ENCODE measurements at places on chromosomes 5 and 9.

- no peak for DNase-seq
These were observed 320.6 kb upstream of the BRINP1 start for GRCh38 chr9:119689879-119690278.

GRCh38 chr5:146909255-146910068 lies 30.9 kb upstream of the PPP2R2B start:
- DNase-seq: no peak

DNA sequence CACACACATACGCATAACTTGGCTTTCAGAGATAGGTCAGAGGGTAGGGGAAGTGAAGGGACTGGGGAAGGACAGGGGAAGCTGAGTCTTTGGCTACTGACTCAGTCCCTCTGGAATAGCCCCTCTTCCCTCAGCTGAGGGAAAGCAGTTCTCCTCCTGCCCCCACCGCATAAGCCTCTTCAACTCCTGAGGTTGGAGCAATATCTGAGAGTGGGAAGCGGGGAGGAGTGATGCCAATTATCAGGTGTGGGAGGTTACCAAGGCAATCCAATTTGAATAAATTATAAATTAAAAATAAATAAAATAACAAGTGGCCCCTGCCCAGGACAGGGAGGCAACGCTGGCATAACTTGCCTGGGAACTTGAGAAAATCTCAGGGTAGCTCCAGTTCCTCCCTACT lies 1.7 kb upstream of the STOML2 start:
- DNase-seq: no peak

DNA sequence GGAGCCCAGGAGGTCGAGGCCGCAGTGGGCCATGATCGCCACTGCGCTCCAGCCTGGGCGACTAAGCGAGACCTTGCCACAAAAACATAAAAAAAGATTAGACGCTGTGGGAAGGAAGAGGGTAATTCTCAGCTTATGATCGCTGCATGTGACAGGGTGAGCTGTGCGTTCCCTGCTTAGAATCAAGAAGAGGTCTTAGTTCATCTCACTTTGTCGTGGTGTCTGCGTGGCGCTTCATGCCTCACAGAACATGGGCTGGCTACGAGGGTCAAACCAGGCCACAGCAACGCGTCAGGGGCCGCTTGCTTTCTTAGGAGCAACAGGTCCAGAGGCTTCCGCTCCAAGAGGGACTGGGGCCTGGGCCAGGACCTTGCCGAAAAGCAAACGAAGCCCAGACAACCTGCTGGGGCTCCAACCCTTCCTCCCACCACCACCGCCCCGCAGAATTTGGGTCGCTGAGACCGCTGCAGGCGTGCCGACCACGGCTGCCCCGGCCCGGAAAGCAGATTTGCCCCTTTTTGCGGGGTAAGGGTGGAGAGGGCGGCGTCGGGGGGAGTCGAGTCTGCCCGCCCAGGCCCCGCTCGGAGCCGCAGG lies 10.0 kb upstream of the GRIN1 start:
- peak; percentile 22 for DNase-seq

GRCh38 chr5:147479444-147479843 lies 30.4 kb downstream of the DPYSL3 start:
- no peak for DNase-seq

DNA sequence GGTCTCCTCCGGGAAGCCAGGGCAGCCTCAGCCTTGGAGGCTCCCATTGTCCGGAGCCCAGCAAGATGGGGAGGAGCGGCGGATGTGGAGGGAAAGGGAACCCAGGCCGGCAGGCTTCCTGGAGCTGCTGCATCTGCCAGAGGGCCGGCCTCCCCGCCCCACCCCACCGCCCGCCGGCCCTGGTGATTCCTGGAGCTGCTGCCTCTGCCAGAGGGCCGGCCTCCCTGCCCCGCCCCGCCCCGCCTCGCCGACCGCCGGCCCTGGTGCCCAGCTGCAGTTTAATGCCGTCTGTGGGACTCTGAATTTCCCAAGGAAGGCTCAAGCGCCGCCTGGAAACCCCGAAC lies 31.6 kb downstream of the EXD3 start:
- DNase-seq: no peak

GRCh38 chr5:73339051-73339575 lies 109.5 kb downstream of the FOXD1 start:
- peak; percentile 63 for DNase-seq

DNA sequence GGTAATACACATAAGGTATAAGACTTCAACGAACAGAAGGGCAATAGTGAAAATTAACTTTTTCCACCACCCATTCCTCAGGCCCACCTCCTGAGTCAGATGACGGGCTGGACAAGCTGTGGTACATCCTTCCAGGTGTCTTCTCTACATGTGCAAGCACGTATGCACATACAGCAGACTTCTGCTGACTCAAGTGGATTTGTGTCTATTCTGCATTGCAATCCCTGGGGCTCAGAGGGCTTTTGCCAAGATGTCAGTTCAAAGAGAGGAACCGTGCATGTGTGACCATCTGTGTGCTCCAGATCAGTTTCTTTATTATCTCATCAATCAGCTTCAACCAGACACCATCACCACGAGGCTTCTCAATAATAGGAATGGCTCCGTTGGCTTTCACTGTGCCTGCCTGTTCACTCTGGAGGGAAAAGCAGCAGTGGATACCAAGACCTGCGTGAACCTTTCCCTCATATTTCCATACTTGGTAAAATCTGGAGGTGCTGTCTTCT lies 288.4 kb downstream of the MTRR start:
- no peak for DNase-seq

DNA sequence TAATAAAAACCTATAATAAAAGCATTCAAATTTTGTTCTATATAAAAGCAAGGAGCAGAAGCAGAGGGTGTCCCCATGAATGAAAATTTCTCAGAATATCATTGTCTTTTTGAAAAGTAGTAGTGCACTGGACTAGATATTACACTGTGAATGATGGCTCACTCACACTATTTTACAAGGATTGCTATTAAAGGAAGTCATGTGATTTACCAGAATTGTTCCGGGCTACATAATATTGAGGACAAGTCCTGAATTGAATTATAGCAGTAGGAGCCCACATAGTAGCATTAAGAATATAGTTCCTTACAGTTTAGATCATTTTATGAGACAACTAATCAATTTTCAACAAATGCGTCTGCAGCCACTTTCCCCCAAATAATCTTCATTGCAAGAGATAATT lies 7.7 kb upstream of the TLE4 start:
- DNase-seq: no peak

- no peak for DNase-seq
These were observed 9.8 kb upstream of the FANCC start for GRCh38 chr9:95327239-95327865.

DNA sequence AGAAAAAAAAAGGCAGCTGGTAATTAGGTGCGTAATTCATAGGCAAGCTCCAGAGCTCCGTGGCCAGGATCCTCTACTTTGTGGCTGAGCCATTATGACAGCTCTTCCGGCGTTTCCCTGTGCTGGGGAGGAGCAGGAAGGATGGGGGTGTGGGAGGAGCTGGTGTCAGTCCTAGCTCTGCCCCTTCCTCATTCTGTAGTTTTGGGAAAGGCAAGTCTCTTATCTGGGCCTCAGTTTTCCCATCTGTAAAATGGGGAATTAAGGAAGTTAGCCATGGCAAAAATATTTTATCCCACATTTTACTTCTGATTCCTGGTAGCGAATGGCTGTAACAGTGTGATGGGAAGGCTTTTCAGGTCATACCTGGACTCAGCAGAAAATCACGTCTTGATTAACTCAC lies 81.1 kb downstream of the SEC61B start:
- no peak for DNase-seq

- DNase-seq: no peak
These were observed 5.8 kb downstream of the C5orf58 start for GRCh38 chr5:170238456-170239196.

- no peak for DNase-seq
These were observed 359.9 kb upstream of the COX7C start for GRCh38 chr5:86257871-86258270.

DNA sequence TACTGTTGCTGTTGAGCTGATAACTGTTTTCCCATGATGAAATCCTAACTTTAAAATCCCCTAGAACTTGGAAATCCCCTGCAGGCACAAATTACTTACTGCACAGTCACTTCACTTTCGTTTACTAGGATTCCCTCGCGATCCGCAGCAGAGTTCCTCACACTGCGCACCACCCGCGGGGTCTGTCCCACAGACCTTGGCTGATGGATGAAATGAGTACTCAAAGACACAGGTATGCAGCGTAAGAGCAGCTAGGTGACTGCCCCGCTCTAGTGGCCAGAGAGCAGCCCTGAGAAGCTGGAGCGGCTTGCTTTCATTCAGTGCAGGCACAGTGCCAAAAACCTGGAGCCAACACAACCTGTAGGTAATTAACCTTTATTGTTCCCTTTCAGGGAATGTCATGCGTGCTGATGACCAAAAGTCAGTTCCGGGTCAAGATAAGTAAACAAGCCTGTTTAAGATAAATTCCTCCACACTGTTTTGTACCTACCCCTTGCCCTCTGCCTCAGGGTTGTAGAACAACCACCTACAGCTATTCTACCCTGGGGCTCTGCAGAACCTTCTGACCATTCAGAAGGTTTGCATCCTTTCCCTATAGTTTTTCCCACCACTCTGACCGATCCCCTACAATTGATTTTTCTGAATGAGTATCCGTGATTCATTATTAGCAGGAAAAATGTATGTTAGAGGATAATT lies 191.2 kb downstream of the CDH9 start:
- no peak for DNase-seq

GRCh38 chr9:124066783-124067577 lies 55.4 kb downstream of the LHX2 start:
- no peak for DNase-seq

GRCh38 chr5:104540448-104540847 lies 977.9 kb upstream of the NUDT12 start:
- peak; percentile 58 for DNase-seq

DNA sequence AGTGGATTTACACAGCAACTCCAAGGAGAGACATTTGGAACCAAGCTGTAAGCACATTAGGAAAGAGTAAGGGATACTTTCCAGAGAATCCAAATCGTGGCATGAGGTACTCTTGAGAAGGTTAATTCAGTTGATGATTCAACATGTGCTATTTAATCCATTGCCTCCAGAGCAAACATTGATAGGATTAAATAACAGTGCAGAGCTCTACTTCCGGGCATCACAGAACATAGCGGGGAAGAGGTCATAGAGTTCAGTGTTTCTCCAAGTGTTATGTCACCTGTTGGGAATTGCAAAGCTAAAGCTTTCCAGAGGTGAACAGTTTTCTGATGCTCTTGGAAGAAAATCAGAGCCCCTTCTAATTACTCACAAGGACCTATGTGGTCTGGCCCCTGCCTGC lies 127.5 kb downstream of the PPP2R2B start:
- no peak for DNase-seq

DNA sequence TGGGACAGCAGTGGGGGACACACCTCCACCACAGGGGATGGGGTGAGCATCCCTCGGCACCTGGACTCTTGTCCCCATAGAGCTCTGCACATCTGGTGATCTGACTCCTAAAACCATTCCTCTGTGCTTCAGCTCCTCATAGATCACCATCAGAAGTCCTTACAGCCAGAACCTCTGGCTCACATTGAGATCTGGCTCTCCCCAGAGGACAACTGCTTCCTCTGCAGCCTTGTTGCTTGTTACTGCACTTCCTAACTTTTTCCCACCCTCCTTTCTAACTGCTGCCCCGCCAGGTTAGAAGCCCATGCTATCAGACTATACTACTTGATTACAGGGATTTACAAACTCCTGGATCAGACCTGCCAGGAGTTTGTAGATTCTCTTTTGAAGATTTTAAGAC lies 64.5 kb downstream of the ARSB start:
- peak; percentile 42 for DNase-seq

GRCh38 chr5:137822158-137822764 lies 45.4 kb upstream of the MYOT start:
- DNase-seq: peak; percentile 33

GRCh38 chr5:118967059-118967508 lies 21.3 kb downstream of the DTWD2 start:
- no peak for DNase-seq

- peak; percentile 29 for DNase-seq
These were observed at the start of gene SPINK13 for GRCh38 chr5:148268566-148268965. TSS of gene SPINK13 (plus strand) at chr5:148268794. CDS start at chr5:148270073, 1,279 bp downstream.

- peak; percentile 2 for DNase-seq
These were observed 553.8 kb downstream of the PTPRD start for GRCh38 chr9:10059044-10059443.

DNA sequence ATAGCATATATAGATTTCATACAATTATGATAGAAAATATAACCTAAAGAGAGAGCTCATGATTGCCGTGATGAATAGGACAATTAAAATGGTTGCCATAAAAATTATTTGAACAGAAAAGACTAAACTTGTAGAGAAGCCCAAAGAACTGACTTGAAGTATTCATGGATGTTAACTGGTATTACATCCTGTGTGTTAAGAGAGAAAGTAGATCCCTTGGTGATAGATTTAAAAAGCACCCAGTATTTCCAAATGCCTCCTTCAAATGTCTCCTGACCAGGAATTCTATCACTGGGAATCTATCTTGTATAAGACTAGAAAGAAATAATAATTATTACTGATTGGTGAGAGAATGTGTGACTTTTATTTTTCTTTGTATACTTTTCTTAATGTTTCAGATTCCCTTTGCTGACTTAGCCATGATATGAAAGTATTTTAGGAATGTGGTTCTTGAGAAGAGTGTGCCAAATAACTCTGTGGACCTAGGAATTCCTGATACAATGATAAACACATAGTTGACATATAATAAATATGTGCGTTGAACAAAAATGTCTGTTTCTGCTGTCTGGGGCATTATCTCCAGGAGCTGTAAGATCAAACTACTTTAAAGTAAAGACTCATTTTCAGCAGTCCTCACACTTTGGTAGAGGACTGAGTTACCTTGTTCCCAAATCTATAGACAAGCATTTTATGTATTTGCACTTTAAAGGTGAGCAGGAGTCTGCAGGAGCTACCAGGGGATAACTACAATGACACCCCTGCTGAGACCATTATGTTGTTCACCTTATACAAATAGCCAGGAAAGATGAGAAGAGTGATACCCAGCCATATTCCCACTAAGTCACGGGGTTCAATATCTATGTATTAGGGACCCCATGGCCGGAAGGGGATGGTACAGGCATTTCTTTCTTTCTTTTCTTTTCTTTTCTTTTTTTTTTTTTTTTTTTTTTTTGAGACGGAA lies 211.1 kb upstream of the TLE4 start:
- DNase-seq: peak; percentile 85

- DNase-seq: no peak
These were observed 342.3 kb downstream of the ZSWIM6 start for GRCh38 chr5:61674378-61674777.

DNA sequence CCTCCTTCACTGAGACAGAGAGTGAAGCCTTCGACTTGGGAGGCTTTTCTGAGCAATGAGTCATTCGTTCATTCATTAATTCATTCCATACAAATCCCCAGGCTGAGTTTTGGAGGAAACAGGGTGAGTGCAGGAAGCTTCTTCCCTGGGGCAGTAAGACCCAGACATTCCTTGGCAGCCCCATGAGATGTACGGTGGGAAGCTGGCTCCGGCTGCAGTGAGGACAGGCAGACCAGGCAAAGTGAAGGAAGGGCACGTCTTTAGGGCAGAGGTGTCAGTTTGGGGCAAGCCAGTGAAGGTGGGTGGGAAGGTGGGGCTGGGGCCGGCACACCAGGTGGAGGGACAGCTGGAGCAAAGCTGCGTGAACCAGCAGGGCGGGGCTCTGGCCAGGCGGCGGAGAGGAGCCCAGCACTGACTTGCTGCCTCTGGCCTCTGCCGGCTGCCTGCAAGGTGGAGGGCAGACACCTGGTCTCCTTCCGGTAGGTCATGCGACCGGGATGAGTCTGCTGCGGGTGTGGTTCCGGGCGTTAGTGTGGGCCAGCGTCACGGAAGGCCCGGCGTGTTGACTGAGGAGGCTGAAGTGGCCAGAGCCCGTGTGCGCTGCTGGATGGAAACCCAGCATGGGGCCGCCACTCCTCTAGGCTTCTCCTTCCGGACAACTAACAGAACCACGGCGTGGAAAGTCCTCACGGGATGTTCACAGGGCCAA lies 16.6 kb downstream of the OLFM1 start:
- no peak for DNase-seq

Data from fibroblast of skin of back (primary cell).